ENCODE measurements at places on chromosomes 7 and 10.
A peak's percentile ranks its signal among the peaks of the same experiment; 100 is the strongest.

- DNase-seq: no peak
Observed at GRCh38 chr7:154183482-154183881, 131.3 kb downstream of the DPP6 start.

GRCh38 chr10:6269953-6270867 is 67.5 kb downstream of the PFKFB3 start:
- DNase-seq: peak; percentile 70

- no peak for DNase-seq
Observed at GRCh38 chr7:77309714-77310220, 106.4 kb downstream of the GSAP start.

DNA sequence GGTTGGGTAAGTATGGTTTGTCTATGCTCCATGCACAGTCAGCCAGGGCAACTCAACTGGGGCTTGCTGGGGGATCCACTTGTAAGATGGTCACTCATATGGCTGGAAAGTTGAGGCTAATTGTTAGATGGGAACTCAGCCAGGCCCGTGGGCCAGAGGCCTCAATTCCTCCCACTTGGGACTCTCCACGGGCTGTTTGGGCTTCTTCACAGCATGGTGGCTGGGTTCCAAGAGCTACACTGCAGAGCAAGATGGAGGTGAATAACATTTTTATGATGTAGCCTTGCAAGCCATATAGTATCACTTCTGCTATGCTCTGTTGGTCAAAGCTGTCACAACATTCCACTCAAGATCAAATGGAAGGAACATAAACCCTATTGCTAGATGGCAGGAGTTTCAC is 39.2 kb downstream of the ELMO1 start:
- no peak for DNase-seq

- no peak for DNase-seq
Observed at GRCh38 chr10:6469661-6470060, 110.4 kb downstream of the PRKCQ start.

- DNase-seq: no peak
Observed at GRCh38 chr7:20301311-20301939, 29.3 kb upstream of the ITGB8 start.

GRCh38 chr7:130927564-130927963 is 193.6 kb upstream of the KLF14 start:
- no peak for DNase-seq

- no peak for DNase-seq
Observed at GRCh38 chr7:33079763-33080690, 17.5 kb upstream of the NT5C3A start.

GRCh38 chr7:118609207-118609606 is 384.7 kb downstream of the ANKRD7 start:
- no peak for DNase-seq

- no peak for DNase-seq
Observed at GRCh38 chr10:48418189-48418788, 111.8 kb downstream of the MAPK8 start.

- no peak for DNase-seq
Observed at GRCh38 chr10:122328676-122329075, 45.8 kb upstream of the PLEKHA1 start.

GRCh38 chr7:39294022-39294421 is 272.2 kb upstream of the YAE1 start:
- no peak for DNase-seq

DNA sequence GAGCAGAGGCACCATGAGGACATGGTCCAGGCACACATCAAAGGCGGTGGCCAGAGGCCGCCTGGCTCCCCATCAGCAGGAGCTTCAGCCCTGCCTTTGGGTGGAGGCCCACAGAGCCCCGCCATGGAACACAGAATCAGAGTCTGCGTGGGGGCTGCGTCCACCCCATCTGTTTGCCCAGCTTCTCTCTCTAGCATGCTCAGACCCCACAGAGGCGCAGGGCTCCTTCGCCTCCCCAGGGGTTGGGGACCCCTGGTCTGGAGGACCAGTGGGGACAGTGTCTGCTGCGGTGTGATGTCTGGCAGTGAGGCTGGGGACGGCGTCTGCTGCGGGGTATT is 321.9 kb downstream of the PTPRN2 start:
- DNase-seq: no peak

GRCh38 chr10:92505044-92505443 is 68.8 kb downstream of the IDE start:
- DNase-seq: no peak

- no peak for DNase-seq
Observed at GRCh38 chr7:2773608-2774007, 70.5 kb downstream of the GNA12 start.

GRCh38 chr7:17342756-17343155 is 44.3 kb downstream of the AHR start:
- DNase-seq: no peak

DNA sequence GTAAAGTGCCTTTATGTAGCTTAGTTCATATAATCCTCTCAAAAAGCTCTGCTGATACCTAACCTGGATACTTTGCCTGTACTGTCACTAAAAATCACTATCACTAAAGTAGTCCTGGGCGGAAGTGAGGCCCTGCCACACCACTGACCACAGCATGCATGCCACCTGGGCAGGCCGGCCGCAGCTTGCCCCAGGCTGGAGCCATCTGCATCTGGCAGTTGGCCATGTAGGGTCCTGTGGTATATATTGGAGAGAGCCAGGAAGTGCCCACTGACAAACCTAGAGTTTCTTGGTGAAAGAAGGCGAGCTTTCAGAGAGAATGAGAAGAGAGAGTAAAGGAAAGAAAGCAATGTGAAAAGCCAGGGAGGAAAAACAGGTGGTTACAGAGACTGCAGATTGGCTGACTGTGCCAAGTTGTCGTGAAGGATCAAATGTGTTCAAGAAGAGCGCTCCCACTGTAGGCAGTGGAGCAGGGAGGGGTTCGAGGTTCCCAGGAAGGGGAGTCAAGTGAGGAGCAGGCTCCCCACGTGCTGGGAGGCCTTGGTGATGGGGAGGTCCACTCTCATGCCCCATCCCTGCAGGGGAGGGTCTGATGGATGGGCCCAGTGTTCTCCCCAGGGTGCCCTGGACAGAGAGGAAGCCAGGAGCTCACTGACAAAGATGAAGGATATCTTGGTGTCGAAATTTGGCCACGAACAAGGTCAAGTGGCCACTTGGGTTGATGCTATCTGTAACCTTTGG is 13.6 kb downstream of the LOXL4 start:
- DNase-seq: no peak

Measured in activated naive CD8-positive, alpha-beta T cell treated with anti-CD3 and anti-CD28 coated beads, Interleukin-2, amount 50 U/mL, for 24 hours (primary cell).